Mesenchymal stem cell (in vitro differentiated cells and primary cell): ENCODE measurements at places on chromosomes 12 and 14.
A peak's percentile ranks its signal among the peaks of the same experiment; 100 is the strongest.

DNA sequence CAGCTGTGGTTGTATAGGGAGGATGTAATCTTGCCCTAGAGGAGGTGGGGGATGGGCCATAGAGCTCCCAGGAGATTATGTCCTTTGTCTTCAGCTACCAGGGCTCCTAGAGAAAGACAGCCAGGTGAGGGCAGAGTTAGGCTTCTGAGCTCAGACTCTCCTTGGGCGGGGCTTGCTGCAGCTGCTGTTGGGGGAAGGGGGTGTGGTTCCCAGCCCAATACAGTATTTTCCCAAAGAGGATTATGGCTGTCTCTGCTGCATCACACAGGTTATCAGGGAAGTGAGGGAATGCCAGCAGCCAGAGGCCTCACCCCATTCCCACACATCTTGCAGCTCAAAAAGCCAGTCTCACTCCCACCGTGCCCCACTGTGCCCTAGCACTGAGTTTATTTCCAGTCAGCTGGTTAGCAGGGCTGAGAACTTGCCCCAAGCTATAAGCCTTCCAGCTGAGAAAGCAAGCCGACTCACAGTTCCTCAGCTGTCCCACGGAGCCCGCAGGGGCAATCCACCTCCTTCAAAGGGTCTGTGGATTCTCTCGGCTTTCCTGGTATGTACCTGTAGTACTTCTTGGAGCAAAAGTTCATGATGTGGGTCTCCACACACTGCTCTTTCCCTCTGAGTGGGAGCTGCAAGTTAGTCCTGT lies 217.3 kb upstream of the CPNE8 start:
- no peak for DNase-seq

DNA sequence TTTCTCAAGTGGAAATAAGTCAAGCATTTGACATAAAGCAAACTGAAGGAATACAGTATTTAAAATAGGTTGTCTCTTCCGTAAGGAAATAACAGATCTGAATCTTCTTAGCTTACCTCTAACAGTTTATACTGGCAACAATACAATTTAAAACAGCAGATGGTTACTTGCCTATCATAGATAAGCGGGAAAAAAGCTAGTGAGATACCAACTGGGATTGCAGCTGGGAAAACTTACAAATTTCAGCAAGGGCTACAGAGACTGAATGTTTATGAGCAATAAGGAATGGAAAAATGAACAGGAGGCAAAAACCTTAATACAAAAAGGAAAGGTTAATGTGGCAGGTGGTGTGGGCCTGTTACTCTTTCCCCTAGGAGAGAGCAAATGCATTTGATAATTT lies 220.0 kb downstream of the RASSF9 start:
- no peak for DNase-seq

DNA sequence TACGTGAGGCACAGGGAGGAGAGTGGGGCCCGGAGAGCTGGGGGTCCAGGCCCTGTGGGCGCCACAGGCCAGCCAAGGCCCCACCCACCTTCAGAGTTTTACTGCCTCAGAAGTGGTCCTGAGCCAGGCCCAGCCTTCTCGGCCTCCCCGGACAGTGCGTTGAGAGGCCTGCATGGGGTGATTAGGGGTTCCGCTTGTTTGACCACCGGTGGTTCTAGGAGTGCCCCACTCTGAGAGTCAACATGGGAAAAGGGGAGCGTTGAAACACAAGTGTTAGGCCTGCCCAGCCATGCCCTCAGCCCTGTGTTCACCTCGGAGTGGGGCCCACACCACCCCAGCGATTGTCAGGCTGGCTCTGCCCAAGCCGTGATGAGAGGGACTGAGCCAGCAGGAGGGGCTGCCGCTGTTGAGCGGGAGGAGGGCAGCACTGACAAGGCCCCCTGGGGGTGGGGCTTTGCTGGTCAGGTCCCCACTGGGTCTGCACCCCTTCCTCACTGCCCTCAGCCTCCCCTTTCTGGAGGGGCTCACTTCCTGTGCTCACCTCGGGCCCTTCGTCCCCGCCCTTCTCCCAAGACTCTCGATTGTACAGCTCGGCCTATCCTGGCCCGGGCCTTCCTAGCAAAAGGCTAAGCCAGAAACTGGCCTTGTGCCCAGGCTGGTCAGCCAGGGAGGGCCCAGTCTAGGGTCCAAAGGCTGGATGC lies 4.8 kb downstream of the CKB start:
- DNase-seq, result no peak

GRCh38 chr14:72779679-72780078 lies 114.2 kb downstream of the DPF3 start:
- no peak for DNase-seq

DNA sequence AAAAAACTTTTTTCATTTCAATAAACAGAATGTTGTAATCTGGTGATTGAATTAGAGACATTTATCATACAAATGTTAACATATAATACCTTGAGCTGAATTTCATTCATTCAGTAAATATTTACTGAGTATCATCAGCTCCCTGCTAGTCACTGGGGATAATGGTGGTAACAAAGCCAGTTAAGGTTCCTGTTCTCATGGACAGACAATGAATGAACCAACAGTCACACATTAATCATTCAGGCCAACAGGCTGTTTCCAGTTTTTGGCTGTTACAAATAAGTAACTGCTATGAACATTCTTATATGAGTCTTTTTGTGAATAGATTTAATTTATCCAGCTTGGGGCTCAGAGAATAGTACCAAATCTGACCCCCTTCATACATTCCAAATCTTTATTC lies 13.5 kb downstream of the EXD2 start:
- no peak for DNase-seq

GRCh38 chr14:86940106-86940505 lies 1052.9 kb downstream of the GALC start:
- no peak for DNase-seq

DNA sequence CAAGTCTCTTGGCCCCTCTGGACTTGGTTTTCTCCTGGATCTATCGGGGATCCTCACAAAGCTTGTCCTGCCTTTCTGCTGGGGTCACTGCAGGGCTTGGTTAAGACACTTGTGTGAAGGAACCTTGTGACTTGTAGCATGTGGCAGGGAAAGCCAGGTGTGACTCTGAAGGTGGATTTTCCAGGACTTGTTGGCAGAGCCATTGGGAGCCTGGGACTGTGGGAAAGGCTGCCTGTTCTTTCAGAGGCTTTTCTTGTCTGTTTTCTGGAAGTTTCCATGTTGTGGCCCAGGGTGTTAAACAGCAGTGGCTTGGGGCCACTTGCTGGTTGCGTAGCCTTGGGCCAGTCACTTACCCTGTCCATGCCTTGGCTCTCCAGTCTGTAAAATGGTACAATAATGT lies 12.6 kb downstream of the KMT5A start:
- DNase-seq, result no peak

DNA sequence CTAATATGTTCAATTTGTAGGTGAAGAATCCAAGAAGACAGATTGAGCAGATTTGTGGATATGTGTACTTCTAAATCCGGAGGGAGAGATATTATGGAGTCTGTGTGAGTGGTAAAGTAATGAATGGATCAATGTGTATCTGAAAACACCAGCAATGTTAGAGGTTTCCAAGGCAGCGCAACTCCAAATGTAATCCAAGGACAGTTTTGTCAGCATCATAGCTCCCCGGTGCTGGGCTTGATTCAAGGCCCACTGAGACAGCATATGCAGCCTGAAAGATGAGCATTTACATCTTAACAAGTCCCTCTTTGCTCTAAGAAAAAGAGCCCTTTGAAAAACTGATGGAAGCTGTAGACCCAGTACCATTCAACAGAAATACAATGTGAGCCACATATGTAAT lies 38.3 kb upstream of the FRMD6 start:
- no peak for DNase-seq

GRCh38 chr14:101817501-101818001 lies 56.0 kb downstream of the PPP2R5C start:
- no peak for DNase-seq

- no peak for DNase-seq
These were observed 20.7 kb upstream of the SDR39U1 start for GRCh38 chr14:24463017-24463883.

- peak; percentile 33 for DNase-seq
These were observed 1.1 kb downstream of the ALX1 start for GRCh38 chr12:85280984-85281630.

- DNase-seq, result no peak
These were observed at the start of gene AMN for GRCh38 chr14:102922490-102923200. TSS of gene AMN (plus strand) at chr14:102922663. CDS start at chr14:102922689, 26 bp downstream.

DNA sequence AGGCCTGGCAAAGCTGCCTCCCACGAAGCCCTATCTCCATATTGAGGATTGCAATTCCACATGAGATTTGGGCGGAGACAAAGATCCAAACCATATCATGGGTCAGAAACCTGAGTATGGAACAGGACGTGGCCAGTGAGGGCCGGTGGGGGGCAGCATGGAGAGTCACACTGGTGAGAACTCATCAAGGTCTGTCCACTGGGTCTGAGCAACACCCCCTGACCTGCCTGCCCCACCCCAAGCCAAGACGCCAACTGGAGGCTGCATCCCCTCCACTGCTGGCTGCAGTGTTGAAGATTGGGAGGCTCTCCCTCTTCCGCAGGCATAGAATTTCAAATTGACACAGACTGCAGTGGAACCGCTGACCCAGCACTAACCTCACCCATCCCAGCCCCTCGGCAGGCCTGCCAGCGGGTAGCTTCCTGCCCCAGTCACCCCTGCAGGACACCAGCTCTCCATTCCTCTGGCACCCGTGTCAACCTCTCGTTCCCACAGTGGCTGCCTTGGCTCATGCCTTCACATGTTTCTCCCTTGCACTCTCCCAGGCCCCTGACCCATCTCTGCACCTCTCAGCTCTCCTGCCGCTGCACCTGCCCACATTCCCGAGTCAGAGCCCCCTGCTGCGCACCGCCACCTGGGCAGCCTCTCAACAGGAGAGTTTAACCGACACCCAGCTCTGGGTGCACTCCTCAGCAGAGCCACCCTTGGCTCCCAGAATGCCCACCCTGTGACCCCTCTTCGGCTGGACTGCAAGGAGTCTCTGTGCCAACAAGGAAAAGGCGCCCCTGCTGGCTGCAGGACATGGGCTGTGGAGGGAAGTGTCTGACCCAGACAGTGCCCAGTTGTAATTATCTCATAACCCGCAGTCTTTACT lies 45.2 kb upstream of the PPP2R5C start:
- no peak for DNase-seq
